Stimulated activated CD8-positive, alpha-beta memory T cell treated with anti-CD3 and anti-CD28 coated beads, Interleukin-15, amount 100 ng/mL, for 24 hours (primary cell): ENCODE measurements at places on chromosomes 7 and 10.

- DNase-seq: no peak
Observed at GRCh38 chr10:77179015-77179695, 458.5 kb downstream of the KCNMA1 start.

DNA sequence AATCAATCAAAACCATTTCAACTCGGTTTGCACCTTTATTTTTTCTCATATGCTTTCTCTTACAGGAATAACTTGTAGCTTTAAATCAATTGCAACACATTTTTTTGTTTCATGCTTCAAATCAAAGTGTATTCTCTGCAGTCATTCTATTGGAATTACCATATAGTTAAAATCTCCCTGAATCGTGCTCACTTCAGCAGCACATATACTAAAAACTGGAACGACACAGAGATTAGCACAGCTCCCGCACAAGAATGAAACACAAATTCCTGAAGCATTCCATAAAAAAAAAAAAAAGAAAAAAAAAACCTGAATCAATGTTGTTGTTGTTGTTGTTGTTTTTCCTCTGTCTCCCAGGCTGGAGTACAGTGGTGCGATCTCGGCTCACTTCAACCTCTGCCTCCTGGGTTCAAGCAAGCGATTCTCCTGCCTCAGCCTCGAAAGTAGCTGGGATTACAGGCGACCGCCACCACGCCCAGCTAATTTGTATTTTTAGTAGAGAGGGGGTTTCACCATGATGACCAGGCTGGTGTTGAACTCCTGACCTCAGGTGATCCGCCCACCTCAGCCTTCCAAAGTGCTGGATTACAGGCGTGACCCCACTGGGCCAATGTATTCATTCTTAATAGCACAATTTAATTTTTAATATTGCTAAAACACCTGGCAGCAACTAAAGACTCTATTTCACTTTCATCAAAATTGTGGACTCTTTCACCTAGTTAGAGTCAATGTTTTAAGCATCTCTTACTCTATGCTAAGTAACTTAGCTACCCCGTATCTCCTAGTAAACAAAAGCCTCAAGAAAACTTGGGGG lies 26.3 kb downstream of the ANKRD61 start:
- no peak for DNase-seq

DNA sequence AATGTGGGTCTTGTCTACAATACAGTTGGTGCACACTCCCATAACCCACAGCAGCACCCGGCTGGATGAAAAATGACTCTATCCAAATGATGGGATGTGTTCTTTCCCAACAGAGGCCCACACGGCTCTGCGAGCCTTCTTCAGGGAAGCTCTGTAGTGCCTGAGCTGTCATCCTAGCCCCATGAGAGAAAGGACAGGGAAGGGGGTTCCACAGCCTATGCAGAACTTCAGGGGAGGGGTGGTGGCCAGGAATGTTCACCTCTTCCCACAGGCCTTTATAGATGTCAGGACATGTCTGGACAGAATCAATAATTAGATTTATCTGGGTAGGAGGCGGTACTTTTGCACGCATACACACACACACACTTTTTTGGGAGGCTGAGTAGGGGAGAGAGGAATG lies 109.0 kb downstream of the JCAD start:
- DNase-seq: no peak

GRCh38 chr7:98000356-98000755 lies 10.4 kb upstream of the OCM2 start:
- no peak for DNase-seq

GRCh38 chr7:45092100-45092930 lies 3.5 kb upstream of the NACAD start:
- no peak for DNase-seq

DNA sequence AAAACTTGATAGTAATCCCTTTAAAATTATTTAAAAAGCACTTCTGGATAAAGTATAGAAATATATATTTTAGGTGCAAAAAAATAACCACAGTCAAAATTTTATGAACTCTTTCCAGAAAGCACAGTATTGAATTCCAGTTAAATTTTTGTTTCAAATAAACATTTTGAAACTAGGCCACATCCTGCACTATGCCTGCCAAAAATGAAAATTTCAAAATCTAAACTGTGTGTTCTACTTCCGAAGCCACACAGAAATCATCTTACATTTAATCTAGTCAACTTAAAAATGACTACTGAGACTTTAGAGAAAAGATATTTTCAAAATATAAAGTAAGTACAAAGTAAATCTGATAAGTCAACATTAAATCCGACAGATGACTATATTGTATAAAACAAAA lies 50.0 kb downstream of the MAGI2 start:
- DNase-seq: no peak

DNA sequence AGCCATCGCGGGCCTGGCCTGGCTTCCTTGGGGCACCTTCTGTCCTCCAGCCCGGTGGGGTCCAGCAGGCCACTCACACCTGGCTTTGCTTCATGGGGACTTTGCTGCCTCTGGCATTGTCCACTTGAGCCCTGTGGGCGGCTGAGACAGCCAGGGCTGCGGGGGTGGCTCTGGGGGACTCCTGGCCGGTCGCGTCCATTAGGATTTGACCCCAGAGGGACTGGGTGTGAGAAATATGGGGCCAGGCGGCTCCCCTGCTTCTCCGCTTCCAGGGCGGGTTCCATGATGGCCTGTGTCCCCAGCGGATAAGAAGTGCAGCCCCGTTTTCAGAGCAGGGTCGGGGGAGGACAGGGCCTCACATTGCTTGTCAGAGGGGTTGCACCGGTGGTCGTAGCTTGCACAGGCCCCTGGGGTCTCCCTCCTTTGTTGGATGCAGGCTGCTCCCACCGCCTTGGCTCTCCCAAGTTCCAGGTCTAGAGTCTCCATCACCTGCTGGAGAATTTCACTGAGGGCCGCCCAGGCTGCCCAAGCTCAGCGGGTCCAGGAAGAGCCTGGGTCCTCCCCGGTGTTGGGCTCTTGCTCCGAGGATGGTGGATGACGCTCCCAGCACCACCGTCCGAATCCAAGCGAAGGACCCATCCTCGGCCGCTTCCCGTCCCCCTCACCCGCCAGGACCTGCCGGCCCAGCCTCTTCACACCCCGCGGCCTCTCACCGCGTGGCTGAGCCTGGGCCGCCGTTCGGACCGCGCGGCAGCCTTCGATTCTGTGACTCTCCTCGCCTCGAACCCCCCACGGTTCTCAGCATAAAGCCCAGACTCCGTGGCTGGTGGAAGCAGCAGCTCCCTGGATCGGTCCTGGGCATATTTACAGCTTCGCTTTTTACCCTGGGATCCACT lies 140.1 kb downstream of the DYNC2I1 start:
- DNase-seq: no peak

- no peak for DNase-seq
Observed at GRCh38 chr10:122060250-122060649, 71.3 kb downstream of the TACC2 start.
